ENCODE measurements at places on chromosomes 3 and 15.

DNA sequence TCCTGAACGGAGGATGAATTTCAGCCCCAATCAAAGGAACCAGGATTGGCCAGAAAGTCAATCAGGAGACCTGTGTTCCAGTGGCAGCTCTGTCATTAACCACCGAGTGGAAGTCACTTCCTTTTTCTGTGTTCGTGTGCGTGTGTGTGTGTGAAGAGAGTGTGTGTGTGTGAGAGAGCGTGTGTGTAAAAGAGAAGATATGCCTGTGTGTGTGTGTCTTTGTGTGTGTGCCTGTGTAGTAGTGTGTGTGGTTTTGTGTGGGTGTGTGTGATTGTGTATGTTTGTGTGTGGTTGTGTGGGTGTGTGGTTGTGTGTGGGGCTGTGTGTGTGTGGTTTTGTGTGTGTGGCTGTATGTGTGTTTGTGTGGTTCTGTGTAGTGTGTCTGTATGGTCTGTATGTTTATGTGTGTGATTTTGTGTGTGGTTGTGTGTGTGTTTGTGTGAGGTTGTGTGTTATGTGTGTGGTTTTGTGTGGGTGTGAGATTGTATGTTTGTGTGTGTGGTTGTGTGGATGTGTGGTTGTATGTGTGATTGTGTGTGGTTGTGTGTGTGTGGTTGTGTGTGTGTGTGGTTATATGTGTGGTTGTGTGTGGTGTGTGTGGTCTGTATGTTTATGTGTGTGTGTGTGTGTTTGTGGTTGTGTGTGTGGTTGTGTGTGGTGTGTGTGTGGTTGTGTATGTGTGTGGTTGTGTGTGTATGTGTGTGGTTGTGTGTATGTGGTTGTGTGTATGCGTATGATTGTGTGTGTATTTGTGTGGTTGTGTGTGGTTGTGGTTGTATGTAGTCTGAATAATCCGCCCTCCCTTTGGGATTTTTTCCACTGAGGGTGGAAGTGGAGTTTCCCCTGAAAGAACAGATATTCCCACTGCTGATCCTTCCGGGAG, 314.4 kb downstream of the SHQ1 start:
- peak; percentile 49 for DNase-seq

DNA sequence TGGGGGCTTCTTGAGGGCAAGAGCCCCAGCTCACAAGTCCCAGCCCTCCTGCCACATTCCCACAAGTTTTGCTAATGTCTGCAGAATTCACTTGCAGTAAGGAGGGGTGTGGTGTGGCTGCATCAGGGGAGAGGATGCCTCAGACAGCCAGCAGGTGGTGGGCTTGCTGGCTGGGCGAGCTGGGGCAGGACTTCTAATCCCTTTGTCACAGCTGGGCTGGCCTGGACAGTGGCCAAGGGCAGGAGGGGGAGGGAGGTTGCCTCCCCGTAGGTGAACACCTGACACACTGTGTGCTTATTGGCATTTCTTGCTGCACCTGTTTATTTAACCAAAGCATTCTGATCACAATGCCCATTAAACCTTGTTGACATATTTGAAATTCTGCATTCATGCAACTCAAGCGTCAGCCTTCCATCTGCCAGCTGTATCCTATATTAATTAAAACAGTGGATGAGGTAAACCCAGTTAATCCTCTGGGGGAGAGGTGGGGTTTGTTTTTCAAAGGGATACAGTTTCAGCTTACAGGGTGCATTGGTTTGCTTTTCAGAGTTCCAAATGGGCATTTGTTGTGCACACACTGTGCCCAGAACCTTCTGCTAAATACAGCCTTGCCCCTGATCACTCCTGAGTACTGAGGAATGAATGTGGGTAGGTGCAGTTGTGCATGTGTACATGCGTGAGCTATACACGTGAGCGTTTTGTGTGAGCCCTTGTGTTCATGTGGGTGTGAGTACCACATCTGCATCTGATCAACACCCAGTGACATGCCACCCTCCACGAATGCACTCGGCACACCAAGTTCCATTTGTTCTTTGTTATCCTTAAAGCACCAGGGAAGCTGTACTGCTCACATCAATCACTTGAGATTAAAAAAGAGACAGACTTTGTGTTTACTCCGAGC, 268.7 kb downstream of the XXYLT1 start:
- peak; percentile 54 for DNase-seq

GRCh38 chr15:53384417-53384816, 375.0 kb downstream of the WDR72 start:
- no peak for DNase-seq

GRCh38 chr3:73510334-73510733, 114.4 kb downstream of the PDZRN3 start:
- no peak for DNase-seq

GRCh38 chr3:3860235-3860634, 61.0 kb downstream of the LRRN1 start:
- no peak for DNase-seq
